Stimulated activated CD4-positive, alpha-beta T cell treated with anti-CD3 and anti-CD28 coated beads, Interleukin-4, amount 100 ng/mL, for 48 hours (primary cell): ENCODE measurements at places on chromosomes 12 and 14.

DNA sequence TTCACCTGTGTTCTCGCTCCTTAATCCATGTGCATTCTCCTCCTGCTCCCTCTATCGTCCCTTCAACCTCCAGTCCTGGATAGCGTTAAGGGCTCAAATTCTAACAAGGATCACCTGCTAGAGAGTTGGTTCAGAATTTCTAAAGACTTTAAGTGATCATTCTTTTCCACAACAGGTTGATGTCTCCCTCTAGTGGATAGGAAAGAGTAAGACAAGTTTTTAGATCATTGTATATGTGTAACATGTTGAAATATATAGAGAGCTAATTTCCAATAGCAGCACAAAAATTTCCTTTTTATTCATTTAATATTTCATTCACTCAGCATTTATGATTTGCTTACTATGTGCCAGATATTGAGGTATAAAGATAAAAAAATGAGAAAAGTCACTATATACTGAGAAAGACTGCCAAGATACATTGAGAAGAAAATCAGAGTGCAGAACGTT, 9.3 kb upstream of the ESR2 start:
- DNase-seq, result no peak

DNA sequence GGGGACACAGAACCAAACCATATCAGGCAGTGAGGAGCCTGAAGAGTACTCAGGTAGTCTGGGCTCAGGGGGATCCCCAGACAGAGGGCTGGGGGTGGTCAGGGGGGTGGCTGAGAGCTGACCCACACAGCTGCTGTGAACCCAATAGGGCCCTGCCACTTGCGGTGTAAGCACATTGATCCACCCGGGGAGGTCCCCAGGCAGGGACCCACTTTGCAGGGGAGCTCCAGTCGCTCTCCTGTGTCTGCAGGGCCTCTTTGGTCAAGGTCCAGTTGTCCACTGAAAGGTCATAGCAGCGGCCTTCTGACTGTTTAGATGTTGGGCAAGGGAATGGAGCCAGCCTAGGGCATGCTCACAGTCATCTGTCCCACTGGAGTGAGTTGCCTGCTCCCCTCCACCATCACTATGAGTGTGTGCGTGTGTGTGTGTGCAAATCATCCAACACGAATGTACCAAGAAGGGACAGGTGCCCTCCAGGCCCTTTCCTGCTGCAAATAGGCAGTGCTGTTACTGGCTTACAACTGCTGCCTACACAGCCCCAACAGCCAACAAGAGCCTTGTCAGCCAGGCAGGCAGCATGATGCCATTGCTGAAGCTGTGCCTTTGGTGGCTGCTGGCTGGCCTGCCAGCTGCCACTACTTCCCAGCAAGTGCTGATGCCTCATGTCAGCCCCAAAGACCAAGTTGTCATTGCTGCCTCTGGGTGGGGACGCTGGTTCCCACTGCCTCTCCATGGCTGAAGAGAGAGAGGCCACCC, 71.3 kb downstream of the TSPAN11 start:
- no peak for DNase-seq

DNA sequence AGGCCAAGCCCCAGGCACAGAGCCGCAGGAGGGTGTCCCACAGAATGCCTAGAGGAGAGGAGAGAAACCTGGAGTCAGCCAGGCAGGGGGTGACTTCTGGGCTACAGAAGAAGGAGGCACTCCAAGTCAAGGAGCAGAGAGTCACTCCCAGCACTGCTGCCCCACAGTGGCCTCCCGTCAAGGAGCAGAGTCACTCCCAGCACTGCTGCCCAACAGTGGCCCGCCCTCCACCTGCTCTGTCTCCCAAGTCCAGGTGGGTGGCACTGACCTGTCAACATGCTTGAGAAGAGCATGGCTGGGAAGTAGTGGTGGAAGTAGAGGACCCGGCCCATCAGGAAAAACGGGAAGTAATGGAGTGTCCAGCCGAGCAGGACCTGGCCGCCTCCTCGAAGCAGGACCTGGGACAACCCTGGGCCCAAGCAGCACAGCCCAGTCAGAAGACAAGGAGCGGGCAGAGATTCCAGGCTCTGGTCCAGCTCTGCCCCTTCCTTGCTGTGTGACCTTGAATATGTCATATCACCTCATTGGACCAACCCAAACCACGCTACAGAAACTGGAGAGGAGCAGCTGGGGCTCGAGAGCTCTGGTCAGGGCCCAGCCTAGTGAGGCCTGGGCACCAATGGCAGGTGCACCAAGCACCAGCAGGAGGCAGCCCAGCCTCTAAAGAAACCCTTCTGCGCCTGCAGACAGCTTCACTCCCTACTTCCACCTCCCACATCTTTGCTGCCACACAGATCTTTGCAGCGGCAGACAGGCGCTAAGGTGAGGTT, 7.6 kb upstream of the NGB start:
- DNase-seq, result no peak

DNA sequence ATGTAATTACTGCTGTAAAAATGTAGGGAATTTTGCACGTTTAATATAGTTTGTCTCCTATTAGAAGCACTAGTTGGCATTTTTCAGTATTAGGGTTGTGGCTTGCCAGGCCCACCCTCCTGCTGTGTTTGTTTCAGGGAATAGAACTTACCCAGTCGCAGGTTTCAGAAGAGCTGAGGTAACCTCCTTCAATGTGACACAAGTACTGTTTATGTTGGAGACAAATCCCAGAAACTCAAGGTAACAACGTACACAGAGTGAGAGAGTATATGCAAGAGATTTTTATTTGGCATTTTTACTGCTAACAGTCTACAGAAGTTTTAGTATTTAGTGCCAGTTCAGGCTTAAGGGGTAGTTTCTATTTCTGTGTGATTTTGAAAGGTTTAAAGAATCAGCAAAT, 284.3 kb downstream of the RAD51B start:
- DNase-seq, result no peak

DNA sequence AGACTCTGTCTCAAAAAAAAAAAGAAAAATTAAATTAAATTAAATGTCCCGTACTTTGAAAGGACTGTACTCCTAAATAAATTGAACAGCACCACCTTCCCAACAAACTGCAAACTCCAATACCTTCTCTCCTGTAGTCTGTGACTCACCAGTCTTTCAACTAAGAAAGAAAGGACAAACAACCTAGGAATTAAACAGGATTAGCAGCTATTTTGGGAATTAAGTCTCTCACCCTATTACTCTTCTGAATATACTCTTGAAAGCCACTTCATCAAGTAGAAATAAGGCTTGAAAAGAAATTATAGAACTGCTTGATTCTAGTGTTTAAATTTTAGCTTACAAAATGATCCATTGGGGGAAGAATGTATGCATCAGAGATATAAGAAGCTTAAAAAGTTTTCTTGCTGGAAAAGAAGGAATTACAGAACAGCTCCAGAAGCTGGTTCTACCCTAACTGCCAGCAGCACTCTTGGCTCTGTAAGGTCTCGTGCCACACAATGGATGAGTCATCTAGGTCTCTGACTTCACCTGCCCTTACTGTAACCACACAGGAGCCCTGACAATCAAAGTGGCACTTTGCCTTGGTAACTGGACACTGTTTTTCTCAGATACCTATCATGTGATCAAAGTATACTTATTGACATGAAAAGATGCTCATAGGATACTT, 57.0 kb upstream of the CERS5 start:
- no peak for DNase-seq

DNA sequence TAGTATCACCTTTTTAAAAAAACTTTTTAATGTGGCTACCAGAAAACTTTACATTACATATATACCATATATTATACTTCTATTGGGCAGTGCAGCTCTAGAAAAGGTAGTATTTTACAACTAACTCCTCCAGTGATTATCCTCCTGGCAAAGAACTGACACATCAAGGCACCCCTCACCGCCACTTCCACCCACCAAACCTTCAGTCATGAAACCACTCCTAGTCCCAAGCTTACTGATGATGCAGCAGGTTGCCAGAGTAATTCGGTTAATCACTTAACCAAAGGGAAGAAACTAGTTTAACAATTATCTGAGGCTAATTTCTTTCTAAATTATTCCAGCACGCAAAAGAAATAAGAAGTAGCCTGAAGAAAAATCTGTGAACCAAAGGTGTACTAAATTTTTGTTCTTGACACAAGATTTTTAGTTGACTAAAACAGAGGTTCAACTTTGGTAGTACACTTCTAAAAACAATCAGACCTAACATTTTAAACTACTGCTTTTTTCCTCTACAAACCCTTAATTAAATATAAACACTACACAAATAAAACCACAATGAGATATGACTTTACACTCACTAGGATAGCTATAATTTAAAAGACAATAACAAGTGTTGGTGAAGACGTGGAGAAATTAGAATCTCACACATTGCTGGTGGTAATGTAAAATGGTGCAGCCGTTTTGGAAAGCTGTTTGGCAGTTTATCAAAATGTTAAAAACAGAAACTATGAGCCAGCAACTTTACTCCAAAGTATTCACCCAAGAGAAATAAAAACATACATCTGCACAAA, 16.7 kb downstream of the SPPL3 start:
- peak; percentile 23 for DNase-seq

DNA sequence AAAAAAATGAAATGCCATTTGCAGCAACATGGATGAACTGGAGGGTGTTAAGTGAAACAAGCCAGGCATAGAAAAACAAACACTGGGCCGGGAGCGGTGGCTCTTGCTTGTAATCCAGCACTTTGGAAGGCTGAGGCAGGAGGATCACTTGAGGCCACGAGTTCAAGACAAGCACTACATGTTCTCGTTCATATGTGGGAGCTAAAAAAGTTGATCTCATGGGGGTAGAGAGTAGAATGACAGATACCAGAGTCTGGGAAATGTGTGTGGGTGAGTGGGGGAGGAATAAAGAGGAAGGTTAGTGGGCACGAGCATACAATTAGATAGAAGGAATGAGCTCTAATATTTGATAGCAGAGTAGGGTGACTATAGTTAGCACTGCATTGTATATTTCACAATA, 21.5 kb downstream of the CACNA2D4 start:
- DNase-seq, result no peak

GRCh38 chr14:74558655-74559054, 53.4 kb downstream of the LTBP2 start:
- DNase-seq, result no peak

- no peak for DNase-seq
Observed at GRCh38 chr12:119410396-119410795, 75.9 kb downstream of the CCDC60 start.

DNA sequence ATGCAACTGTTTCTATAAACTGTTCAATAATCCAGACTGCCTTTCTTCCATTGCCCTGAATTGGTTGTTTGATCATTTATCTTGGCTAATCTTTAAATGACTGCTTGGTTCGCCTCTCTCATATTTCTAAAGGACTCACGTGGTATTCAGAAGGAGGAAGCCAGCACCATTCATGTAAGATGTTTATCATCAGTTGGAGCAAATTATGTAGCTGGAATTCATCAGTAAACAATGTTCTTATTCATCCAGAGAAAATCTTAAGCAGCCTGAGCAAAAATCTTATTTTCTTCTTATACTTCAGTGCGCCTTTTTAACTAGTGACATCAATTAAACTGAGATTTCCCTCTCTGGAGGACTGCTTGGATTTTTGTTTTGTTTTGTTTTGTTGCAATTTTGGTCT, 538.7 kb upstream of the TMEM132C start:
- DNase-seq, result no peak

DNA sequence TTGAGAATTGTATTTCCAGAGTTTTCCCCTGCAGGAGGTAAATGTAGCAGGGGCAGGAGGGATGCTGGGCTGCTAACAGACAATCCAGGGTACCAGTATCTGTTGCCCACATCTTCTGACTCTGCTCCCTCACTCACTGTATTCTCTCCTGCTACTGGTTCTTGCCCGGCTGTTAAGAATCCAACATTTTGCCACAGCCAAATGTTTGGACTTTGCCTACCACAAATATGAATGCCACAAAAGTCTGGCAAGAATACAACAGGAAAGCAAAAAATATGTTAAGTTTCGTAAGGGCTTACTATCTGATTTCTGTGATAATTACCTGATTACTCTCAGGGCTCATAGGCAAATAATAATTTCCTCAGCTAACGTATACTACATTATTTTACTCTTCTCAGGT, 160.0 kb downstream of the BCAT1 start:
- DNase-seq, result no peak

GRCh38 chr14:25001601-25002000, 48.3 kb downstream of the STXBP6 start:
- no peak for DNase-seq

DNA sequence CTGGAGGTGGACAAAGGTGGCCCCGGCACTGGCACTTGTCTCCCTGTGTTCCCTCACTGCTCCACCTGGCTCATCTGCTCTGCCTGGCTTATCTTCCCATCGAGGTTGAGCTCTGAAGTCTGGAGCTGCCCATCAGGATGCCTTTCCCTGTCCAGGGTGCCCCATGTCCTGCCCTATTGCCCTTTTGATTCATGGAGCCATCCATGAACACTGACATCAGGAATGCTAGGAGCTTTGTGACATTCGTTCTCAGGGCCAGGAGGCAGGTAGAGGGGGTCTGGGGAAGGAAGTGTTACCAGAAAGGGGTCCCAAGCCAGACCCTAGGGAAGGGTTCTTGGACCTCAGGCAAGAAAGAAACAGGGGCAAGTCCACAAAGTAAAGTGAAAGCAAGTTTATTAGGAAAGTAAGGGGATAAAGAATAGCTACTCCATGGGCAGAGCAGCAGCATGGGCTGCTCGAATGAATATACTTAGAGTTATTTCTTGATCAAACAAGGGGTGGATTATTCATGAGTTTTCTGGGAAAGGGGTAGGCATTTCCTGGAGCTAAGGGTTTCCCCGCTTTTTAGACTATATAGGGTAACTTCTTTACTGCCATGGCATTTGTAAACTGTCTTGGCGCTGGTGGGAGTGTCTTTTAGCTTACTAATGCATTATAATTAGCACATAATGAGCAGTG, 51.6 kb downstream of the RIN3 start:
- DNase-seq, result no peak

DNA sequence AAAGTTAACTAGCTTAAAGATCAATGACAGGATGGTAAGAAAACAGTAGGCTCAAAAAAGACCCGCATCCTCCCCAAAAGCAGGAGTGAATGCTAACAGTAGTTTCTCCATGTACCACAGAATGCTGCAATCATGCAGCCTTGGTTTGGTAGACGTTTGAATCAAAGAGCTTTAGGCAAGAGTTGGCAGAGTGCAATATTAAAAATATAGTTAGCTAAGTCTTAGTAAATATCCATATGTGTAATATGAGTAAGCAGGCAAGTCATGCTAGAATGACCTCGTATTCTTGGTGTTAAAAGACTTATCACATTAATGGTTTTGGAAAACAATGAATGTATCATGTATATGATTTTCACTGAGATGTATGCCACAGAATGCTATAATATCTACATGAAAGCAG, 18.8 kb upstream of the KLRF1 start:
- no peak for DNase-seq

GRCh38 chr14:104284636-104285507, 146.5 kb downstream of the KIF26A start:
- DNase-seq, result no peak

GRCh38 chr12:52280796-52281560, 6.5 kb downstream of the KRT86 start:
- no peak for DNase-seq

GRCh38 chr12:112928978-112929377, 9.3 kb upstream of the OAS3 start:
- no peak for DNase-seq

- DNase-seq, result no peak
Observed at GRCh38 chr12:51884676-51885229, 3.1 kb upstream of the ANKRD33 start.

GRCh38 chr12:117919479-117919878, 49.3 kb downstream of the KSR2 start:
- no peak for DNase-seq
